ENCODE measurements at places on chromosomes 6 and 20.

DNA sequence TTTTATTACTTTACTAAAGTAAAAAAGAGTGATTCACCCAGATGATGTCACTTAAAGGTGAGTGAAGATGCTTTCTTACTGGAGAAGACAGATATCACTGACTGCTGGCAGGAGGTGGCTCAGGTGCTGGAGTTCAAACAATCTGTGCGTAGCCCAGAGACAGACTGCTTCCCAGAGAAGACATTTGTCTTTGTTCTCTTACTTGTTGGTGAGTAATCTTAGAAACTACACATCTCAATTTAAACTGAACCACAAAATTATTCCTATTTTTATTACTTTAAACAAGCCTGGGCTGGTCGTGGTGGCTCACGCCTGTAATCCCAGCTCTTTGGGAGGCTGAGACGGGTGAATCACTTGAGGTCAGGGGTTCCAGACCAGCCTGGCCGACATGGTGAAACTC, 92.2 kb downstream of the CEP162 start:
- DNase-seq = no peak

GRCh38 chr20:19361790-19362189, 149.3 kb downstream of the SLC24A3 start:
- no peak for DNase-seq

- DNase-seq = peak; percentile 94
These were observed at the start of gene MMS22L for GRCh38 chr6:97282726-97283617. MMS22L (minus strand) TSS chr6:97283216; CDS start chr6:97282477, 739 bp downstream.

DNA sequence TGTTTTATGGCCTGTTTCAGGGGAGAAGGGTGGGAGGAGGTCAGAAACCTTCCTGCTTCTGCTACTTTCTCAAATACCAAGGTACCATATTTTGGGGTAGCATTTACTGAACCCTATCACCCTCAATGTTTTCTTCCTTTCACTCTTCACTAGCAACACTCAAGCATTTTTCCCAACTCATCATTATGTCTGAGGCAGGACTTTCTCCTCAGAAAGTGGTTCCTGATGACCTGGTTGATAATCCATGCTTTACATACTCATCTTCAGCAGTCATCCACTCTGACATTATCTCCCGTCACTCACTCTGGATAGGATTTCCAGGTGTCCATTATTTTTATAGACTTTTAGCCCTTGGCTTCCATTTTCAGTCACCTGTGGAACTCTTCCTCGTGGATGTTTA, 21.1 kb downstream of the ZNF292 start:
- no peak for DNase-seq

- peak; percentile 15 for DNase-seq
These were observed 176.6 kb downstream of the ZDHHC14 start for GRCh38 chr6:157557559-157557958.

GRCh38 chr20:17647391-17648314, 34.4 kb downstream of the RRBP1 start:
- no peak for DNase-seq

- DNase-seq = no peak
These were observed at the start of gene PNPLA1 for GRCh38 chr6:36269834-36270705. PNPLA1 (plus strand) TSS chr6:36270060; CDS start chr6:36270460, 400 bp downstream.

GRCh38 chr6:159655409-159655988, 37.5 kb downstream of the SOD2 start:
- DNase-seq = no peak

DNA sequence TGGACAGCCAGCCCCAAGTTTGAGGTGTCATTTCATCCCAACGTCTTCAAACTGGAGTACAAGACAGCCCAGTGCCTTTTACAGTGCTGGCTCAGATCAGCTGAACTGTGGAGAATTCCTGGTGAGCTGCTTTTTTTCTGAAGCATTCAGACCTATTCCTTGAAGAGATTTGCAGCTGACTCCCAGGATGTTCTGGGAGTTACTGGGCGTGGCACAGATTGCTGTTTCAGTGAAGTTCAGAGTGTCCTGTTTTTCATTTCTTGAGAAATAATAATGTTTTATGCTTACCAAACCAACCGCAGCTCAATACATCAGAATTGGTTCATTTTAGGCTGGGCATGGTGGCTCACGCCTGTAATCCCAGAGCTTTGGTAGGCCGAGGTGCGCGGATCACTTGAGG, 33.4 kb upstream of the SRPK1 start:
- no peak for DNase-seq

DNA sequence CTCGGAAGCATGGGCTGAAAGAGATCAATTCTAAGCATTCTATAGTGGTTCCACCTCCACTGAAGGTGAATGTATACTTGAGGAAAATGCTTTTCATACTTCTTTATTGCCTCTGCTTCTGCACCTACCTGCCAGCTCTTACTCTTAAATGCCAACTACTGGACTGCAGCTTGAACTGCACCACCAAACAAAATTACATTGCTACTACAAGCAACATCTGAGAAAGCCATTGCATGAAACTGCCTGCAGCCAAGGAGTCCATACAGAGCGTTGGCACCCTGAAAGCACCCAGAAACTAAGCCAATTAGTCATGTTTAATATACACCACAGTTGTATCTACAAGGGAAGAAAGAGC, 440.9 kb downstream of the BTBD3 start:
- no peak for DNase-seq

DNA sequence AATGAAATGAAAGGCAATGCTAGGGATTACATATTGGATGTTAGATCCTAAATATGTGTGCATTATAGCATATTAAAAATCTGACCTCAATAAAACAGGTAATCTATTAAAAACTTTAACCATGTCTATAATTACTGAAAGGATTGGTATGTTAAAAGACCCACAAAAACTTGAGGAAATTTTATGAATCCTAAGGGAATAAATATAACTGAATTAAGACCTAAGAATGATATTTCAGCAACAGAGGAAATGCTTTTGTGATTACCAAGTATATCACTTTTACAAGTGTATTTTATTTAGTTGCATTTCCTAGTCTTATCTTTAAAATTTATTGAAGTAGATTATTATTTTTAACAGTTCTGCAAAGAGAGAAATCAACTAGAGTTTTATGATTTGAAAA, 571.5 kb downstream of the HDGFL1 start:
- DNase-seq = no peak

- peak; percentile 15 for DNase-seq
These were observed 67.0 kb downstream of the FAM50B start for GRCh38 chr6:3916211-3916610.

DNA sequence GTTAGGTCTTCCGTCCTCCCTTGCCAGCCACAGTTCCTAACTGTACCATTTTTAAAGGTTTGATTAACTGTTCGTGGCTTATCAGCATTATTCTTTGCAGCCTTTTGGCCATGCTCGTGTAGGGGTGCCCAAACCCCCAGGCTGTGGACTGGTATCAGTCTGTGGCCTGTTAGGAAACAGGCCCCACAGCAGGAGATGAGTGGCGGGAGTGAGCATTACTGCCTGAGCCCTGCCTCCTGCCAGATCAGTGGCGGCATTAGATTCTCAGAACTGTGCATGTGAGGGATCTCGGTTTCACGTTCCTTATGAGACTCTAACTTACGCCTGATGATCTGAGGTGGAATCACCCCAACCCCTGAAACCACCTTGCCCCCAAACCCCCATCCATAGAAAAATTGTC, 79.3 kb downstream of the TBC1D7 start:
- DNase-seq = no peak

GRCh38 chr6:115887891-115888290, 172.8 kb downstream of the FRK start:
- no peak for DNase-seq

- DNase-seq = peak; percentile 72
These were observed 4.1 kb upstream of the ZKSCAN8 start for GRCh38 chr6:28137505-28137981.
